Stimulated activated CD4-positive, alpha-beta T cell treated with anti-CD3 and anti-CD28 coated beads, Interleukin-12 subunit alpha, Interleukin-12 subunit beta, amount 100 ng/mL, for 48 hours (primary cell): ENCODE measurements at places on chromosomes 16 and 17.

- no peak for DNase-seq
Measured at GRCh38 chr17:77325577-77326075, 184.9 kb downstream of the SEC14L1 start.

- no peak for DNase-seq
Measured at GRCh38 chr17:19945009-19945626, 32.5 kb downstream of the AKAP10 start.

DNA sequence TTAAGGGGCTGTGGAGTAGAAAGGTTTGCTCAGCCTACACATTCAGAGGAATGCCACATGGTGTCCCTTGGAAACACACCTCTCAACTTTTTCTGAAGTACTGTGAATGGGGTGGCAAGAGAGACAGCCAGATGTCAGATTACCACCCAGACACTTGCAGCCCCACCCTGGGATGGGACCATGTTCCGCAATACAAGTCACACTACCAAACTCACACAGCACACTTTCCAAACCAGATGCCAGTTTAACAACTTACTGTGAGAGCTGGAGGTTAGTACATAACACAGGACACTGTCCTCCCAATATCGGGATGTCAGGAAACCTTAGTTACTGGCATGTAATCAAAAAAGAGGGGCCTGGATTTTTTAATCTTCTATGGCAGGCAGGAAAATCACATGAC, 7.9 kb downstream of the USP7 start:
- DNase-seq = no peak

DNA sequence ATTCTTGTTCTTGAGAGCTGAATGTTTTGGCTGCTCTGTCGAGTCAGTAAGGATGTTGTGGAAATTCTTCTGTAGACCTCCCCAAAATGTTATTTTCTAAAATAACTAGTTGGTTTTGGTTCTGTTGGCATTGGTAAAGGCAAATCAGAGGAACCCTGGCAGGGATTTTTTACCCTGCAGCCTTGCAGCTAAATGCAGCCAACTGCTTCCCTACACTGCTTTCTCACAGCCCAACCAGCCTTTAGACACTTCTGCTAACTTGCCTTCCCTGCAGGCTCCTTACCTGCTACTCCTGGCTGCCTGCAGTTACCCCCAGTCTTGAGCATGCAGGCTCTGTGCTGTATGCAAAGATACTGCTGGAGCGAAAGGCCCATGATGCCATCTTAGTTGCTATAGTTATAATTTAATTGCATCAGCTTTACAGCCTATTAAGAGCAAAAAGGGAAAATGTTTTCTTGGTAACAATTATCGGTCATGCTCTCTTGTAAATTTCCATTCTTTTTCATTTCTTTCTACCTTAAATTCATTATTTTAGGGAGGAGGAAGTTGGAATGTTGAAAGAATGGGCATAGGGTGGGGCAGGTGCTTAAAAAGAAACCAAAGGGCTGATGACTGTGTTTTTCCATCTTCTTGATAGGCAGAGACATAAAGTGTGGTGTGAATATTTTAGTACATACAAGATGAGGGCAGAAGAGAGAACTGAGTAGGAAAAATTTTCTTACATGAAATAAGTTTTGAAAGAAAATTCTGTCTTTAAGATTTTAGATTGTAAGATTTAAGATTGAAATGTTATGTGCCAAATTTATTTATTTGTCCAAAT, 20.0 kb downstream of the NUP93 start:
- DNase-seq = no peak

DNA sequence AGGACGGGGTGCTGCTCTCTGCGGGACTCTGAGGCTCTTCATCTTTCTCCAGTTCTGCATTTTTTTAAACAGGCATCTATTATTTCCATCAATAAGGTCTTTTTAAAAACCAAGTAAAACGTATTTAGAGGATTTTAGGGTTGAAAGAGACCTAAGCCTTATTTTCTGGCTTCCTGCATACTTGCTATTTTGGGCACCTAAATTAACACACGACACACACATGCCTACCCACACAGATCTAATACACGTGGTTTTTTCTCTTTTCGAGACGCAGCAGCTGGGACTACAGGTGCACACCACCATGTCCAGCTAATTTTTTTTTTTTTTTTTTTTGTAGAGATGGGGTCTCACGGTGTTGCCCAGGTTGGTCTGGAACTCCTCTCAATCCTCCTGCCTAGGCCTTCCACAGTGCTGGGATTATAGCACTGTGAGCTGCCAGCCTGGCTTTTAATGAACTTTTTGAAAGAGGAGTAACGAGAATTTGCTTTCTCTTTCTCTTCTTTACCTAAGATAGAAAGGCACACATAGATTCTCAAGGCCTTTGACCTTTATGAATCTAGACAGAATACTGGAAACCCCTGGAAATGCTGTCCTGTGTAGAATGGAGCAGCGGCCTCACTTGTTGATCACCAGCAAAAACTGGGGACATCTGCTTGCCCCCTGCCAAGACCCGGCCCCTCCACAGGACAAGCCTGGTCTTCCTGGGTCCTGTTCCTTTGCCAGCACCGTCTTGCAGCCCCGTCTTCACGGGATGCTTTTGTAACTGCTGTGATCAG, 13.8 kb downstream of the DNAAF8 start:
- DNase-seq = no peak
